Colonic mucosa (tissue), 4 donors: ENCODE measurements at places on chromosomes 4 and X. TPM values are rescaled to one million over a fixed set of nuclear protein-coding genes. Genes with fewer than 3 reads are reported as not detected.

Gene HAND2
- total RNA-seq: 1.6 TPM

Gene DLG3
- 68.9 TPM for total RNA-seq

Gene CLDN22
- total RNA-seq: not detected

Gene PAGE1
- total RNA-seq: not detected

Gene SLC10A6
- 0.40 TPM for total RNA-seq

Gene CFI
- 6.8 TPM for total RNA-seq

DNA sequence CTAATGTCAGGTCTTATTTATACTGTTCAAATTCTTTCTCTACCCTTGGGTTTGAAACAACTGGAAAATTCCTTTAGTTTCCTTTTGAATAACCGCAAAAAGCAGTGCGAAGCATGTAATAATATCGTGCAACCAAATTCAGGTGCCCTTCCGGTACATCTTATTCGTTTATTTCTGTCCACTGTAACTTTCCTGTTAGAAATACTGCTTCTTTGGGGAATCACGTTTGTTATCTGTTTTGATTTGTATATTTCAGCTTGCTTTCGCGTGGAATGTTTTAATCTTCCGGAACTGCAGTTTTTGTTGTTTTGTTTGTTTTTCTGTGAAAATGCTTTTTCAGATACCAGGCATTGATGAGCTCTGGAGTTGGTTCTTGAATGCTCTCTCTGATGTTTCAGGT lies 85.7 kb upstream of the HPRT1 start:
- no peaks in the 10 kb centered on the region for H3K36me3 ChIP-seq
- H3K27ac ChIP-seq: peak overlapping the region; percentile 87
- H3K4me3 ChIP-seq: peak overlapping the region; percentile 66
- no peaks in the 10 kb centered on the region for H3K4me1 ChIP-seq
- H3K27me3 ChIP-seq: no peaks in the 10 kb centered on the region

DNA sequence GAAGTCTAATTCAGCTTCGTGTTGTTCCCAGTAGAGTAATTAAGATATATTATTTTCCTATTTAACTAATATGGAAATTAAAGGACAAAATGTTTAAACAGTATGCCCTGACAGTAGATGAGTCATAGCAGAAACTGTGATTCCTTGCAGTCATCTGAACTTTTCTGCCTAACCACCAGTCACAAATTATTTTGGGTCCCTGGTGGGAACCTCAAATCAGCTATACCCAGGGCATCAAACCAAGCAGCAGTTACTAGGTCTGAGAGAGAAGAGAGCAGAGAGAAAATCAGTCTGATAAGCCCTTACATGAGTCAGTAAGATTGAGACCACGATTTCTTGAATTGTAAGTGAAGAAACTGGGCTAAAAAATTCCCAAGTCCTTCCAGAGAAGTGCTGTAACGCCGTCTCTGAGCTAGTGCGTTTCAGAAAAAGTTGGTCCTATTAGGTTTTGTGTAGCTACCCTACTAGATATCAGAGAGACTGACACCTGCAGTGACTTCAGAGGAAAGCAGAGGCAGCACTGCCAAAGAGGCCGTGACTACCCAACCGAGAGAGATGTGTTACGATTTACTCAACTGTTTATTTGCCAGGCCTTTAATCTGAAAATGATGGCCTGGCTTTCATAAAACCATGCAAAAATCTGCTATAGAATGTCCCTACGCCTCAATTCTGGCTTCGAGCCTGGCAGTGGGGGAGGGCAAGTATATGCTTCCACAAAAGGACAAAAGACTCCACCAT lies 21.7 kb upstream of the GPM6A start:
- no peaks in the 10 kb centered on the region for H3K4me1 ChIP-seq
- no peak for DNase-seq
- H3K4me3 ChIP-seq: no peak overlapping the region
- H3K27ac ChIP-seq: no peak overlapping the region
- no peaks in the 10 kb centered on the region for H3K36me3 ChIP-seq

DNA sequence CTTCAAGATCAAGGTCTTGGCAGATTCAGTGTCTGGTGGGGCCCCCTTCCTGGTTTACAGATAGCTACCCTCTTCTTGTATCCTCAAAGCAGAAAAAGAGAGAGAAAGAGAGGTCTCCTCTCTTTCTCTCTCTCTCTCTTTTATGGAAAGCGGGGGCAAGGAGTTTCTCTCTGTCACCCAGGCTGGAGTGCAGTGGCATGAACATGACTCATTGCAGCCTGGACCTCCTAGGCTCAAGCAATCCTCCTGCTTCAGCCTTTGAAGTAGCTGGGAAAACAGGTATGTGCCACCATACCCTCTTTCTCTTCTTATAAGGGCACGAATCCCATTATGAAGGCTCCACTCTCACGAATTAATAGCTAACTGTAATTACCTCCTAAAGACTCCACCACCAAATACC lies 20.2 kb downstream of the RAB9B start:
- no peak for DNase-seq
- no peak overlapping the region for H3K4me3 ChIP-seq
- H3K4me1 ChIP-seq: no peaks in the 10 kb centered on the region
- no peaks in the 10 kb centered on the region for H3K36me3 ChIP-seq

DNA sequence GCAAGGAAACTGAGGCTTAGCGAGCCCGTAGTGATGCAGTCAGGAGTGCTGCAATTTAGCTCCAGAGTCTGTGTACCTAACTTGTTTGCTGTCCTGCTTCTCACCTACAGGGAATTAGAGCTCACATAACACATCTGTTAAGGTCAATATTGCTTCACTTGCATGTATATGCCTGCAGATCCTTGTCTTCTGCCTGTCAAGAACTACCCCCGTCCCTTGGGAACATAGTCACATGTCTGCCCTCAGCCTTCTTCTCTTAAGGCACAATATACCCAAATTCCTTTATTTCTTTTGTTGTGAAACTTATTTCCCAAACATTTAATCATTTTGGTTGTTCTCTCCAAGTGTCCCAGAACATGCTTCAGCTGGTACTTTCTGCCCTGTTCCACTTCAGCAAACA lies 103.3 kb upstream of the LEF1 start:
- H3K4me3 ChIP-seq: no peak overlapping the region
- DNase-seq: no peak
- no peaks in the 10 kb centered on the region for H3K4me1 ChIP-seq
- no peaks in the 10 kb centered on the region for H3K27me3 ChIP-seq

DNA sequence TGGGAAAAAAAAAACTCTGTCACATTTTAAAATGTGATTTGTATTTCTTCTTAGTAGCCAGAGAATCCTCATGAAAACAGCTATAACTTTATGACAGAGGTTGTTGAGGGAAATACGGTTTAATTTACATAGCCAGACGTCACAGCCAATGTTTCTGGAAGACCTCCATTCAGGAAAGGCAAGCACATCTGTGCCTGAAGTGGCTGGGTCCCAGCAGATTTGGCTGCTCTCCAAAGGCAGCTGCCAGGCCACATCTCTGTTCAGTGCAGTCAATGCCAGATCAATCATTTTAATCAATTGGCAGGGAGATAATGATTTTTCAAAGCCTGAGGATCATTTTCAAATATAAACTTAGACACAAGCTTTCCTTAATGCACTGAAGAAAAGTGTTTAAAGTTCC lies 86.5 kb upstream of the ZIC3 start:
- no peaks in the 10 kb centered on the region for H3K4me1 ChIP-seq
- no peaks in the 10 kb centered on the region for H3K36me3 ChIP-seq
- no peaks in the 10 kb centered on the region for H3K27me3 ChIP-seq
- no peak for DNase-seq
- no peak overlapping the region for H3K4me3 ChIP-seq
- H3K27ac ChIP-seq: no peak overlapping the region

GRCh38 chr4:136302566-136302965 lies 1229.7 kb downstream of the PCDH18 start:
- DNase-seq: no peak
- no peaks in the 10 kb centered on the region for H3K27me3 ChIP-seq
- H3K27ac ChIP-seq: no peak overlapping the region
- no peaks in the 10 kb centered on the region for H3K4me1 ChIP-seq
- no peaks in the 10 kb centered on the region for H3K36me3 ChIP-seq
- no peak overlapping the region for H3K4me3 ChIP-seq

GRCh38 chrX:48831136-48831908 lies 4.1 kb downstream of the PCSK1N start:
- no peak overlapping the region for H3K27ac ChIP-seq
- H3K4me1 ChIP-seq: no peaks in the 10 kb centered on the region
- H3K4me3 ChIP-seq: no peak overlapping the region
- peaks cover 23% of the 10 kb centered on the region for H3K27me3 ChIP-seq

GRCh38 chrX:20060961-20061748 lies 55.6 kb downstream of the MAP7D2 start:
- H3K36me3 ChIP-seq: no peaks in the 10 kb centered on the region
- DNase-seq: no peak
- H3K27ac ChIP-seq: no peak overlapping the region

DNA sequence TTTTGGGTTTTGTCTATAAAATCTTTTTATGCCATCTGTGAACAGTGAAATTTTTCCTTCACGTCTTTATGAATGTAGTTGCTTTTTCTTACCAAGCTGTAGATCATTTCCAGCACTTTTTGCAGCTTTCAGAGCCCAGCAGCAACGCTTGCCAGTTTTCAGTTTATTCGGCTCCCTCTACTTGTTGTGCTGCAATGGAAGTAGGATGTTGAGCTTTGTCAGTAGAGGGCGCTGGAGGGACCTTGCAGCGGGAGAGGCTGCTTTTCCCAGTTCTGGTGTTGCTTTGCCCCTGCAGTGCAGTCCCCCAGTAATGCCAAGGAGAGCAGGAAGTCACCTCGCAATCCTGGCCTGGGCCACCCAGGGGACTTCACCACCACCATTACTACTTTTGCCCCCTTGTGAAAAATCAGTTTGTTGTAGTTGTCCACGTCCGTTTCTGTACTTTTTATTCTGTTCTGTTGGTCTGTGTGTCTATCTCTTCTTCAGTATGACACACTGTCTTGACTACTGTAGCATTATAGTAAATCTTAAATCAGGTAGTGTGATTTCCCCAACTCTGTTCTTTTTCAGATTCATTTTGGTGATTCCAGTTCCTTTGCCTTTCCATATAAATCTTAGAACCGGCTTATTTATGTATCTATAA lies 21.8 kb downstream of the CMC4 start:
- no peaks in the 10 kb centered on the region for H3K4me1 ChIP-seq
- no peaks in the 10 kb centered on the region for H3K36me3 ChIP-seq
- H3K27me3 ChIP-seq: no peaks in the 10 kb centered on the region

DNA sequence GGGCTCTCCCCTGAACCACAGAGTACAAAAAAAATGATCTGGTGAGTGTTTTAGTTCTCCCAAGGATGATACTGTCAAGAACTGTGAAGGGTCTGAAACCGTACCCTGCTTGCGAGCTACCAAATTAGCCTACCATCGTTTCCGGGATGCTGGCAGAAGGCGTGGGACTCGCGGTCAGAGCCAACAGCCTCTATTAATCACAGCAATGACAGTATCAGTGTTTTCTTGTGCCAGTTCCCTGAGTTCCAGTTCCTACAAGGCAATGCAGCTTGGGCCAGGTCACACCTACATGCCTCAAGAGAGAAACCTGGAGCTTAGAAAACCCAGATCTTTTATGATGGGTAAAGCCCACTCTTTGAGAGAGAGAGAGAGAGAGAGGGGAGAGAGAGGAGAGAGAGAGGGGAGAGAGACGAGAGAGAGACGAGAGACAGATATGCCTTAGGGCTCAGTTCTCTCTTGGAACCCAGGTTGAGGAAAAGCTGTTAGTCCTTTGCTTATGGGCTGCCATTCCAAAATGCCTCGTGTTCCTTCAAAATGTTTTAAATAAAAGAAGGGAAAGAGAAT lies 327.8 kb downstream of the ARHGAP10 start:
- H3K27ac ChIP-seq: no peak overlapping the region
- no peaks in the 10 kb centered on the region for H3K27me3 ChIP-seq
- no peak for DNase-seq
- peaks cover 8% of the 10 kb centered on the region for H3K4me1 ChIP-seq
- no peak overlapping the region for H3K4me3 ChIP-seq

- H3K27ac ChIP-seq: no peak within 1 kb of the TSS
- peak within 1 kb of the TSS; percentile 8 for H3K4me3 ChIP-seq
- peak; percentile 31 for DNase-seq
- H3K4me1 ChIP-seq: no peaks in the 10 kb centered on the region
Measured at GRCh38 chrX:91434351-91435168, at the start of gene PABPC5. PABPC5 (plus strand) TSS chrX:91434839; CDS start chrX:91435578, 739 bp downstream.

DNA sequence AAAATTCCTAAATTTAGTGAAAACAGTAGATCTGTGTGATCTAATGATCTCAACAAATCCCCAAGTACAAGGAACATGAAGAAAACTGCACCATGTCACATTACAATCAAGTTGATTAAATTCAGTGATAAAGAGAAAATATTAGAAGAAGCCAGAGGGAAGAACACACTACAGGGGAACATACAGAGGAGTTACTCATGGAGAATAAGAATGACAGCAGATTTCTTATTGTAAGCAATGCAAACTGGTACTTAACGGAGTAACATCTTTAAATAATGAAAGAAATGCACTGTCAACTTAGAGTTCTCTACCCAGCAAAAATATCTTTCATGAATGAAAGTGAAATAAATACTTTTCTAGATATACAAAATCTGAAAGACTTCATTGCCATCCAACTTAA lies 21.1 kb downstream of the TLL1 start:
- H3K4me3 ChIP-seq: no peak overlapping the region
- DNase-seq: no peak
- no peaks in the 10 kb centered on the region for H3K27me3 ChIP-seq
- H3K4me1 ChIP-seq: no peaks in the 10 kb centered on the region
- H3K27ac ChIP-seq: no peak overlapping the region

DNA sequence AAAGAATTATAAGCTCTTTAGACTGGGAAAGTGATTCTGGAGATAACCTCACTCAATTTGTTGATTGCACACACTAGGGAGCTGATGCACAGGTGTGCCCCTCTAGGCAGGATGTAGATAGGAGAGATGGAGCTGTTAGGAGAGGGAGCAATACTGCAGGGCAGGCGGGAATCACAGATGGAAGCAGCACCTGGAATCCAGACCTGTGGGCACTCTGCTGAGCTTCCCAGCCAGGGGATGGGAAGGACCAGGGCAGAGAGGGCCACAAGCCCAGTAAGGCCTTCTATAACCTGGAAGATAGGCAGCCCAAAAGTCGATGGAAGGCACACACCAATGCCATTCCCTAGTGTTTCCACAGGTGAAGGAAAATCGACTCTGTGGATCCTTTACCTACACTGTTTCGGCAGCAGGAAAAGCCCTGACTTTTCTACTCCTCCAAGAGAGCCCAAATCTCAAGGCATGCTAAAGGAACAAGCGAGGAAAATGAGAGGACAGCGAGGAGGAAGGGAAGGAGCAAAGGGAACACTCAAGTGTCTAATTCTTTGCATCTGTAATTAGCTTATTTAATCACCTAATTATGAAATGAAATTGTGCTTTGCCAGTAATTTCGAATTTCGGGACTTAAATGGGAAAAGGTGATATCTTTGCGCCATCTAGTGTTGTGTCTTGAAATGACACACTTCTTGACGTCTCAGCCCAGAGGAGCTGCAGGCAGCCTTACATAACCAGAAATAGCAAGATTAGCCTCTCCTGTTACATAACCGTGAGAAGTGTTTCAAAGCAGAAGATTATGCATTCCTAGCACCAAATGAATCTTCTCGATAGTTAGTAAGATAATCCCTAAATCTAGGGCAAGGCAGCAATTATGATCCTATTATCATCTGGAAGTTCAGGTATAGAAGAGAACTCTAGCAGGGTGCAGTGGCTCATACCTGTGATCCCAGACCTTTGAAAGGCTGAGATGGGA lies 31.0 kb upstream of the TLR3 start:
- DNase-seq: peak; percentile 61
- H3K36me3 ChIP-seq: no peaks in the 10 kb centered on the region
- no peaks in the 10 kb centered on the region for H3K4me1 ChIP-seq
